ENCODE measurements at places on chromosomes 3 and 15.
A peak's percentile ranks its signal among the peaks of the same experiment; 100 is the strongest.

DNA sequence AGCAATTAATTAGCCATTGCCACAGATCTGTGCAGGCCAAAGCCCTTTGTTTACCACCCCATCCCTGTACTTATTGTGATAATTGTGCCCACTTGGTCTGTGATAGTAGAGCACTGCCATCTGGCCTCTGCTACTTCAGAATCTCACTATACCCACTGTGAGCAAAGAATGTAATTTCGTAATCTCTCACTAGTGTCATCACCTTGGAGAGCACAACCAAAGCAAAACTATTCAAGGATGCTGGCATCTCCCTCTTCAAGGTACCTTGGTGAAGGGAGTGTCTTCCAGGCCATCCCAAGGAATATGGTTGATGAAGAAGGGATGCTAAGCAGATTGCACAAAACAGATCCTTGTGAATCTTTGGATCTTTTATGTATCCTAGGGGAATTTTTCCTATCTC, 34.7 kb upstream of the NOX5 start:
- no peak for DNase-seq

DNA sequence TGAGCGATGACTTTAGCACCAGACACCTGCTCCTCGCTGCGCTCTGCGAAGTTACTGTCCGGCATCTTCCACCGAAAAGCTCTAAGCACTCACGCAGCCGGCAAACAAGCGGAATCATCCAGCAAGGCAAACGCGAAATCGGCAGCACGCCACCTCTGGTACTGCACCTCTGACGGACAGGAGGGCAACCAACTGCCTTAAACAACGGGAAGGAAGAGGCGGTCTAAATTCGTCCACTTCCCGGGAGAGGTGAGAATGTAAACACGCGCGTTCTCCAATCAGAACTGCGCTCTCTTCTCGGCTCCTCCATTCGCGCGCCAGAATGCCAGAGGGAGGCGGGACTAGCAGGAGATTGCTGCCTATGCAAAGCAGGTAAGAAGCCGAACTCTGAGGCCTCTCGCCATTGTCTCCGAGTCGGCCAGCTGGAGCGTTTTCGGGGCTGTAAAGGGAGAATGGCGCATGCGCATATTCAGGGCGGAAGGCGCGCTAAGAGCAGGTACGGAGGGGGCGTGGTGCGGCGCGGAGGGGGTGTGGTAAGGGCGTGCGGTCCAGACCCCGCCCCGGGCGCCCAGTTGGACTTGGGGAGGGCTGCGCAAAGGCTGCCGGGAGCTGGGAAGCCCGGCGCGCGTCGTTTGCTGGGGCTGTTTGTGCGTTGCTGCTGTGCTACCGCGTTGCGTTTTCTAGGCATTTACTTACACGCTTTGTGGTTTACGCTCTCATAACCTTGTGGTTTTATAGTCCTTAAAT, at the start of the genes BTD and HACL1:
BTD (plus strand) TSS at position 347 of the 747 bp plus-strand sequence. CDS start 33,695 bp downstream, outside the sequence.
HACL1 (minus strand) TSS at position 171 of the 747 bp plus-strand sequence; CDS start at position 65, 106 bp downstream.
- DNase-seq = peak; percentile 98

DNA sequence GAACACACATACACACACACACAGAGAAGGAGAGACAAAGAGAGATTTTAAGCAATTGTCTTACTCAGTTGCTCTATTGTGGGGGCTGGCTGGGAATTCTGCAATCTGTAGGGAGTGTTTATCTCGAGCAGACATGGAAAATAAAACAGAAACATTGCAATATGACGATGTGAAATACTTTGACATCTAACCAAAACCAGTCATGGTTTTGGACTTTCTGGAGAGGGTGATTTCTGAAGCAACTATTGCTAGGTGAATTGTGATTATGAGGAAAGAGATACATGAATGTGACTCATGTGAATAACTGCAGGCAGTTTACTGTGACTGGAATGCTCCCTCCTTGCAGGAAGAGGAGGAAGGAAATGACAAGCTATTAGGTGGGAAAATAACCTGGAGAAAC, 12.3 kb upstream of the PHLDB2 start:
- no peak for DNase-seq

DNA sequence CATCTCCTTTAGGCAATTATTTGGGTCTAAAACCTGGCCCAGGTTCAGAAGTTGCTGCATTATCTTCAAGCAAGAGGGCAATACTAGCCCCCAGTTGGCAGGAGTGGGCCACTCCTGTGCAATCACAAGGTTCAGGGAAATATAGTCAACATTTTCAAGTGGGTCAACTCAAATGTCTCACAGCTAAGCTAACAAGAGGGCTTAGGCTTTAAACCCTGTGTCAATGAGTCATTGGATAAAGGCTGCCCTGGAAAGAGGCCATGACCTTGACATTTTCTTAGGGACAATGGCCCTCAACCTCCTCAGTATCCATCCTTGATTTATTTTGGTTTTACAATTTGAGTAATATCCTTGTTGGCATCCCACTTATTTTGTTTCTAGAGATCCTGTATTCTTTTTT, 73.5 kb upstream of the DCP1A start:
- DNase-seq = no peak

DNA sequence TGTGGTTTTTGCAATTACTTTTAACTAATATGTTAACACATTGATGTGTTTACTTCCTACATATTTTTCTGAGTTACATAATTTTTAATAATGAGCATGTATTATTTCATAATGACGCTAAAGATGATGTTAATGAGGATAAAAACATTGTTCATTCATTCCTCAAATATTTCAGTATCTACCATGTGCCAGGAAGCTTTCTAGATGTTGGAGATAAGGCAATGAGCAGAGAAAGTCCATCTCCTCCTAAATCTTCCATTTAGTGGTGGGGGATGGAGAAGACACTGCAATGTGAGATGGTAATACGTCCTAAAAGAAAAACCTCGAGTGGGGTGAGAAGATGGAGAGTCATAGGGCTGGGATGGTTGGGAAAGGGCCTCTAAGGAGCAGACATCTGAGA, 132.7 kb downstream of the MYLK start:
- DNase-seq = no peak

DNA sequence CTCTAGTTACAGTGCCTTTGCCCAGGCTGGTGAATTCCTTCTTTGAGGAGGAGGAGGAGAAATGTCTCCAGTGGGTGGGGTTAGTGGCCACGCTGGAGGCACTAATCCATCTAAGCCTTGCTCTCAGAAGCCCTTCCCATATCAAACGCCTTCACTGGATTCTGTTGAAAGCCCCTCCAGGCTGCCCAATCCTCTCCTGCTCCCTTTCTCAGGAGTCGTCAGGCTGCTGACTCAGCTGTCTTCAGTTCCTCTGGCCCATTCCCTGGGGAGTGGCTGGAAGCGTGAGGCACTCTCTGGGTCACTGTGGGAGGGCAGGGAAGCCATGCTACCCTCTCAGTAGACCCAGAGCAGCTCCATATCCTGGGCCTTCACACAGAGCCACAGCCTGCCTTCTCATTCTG, 2.7 kb downstream of the AP2M1 start:
- no peak for DNase-seq

- no peak for DNase-seq
Observed at GRCh38 chr15:41334293-41335120, 1.8 kb downstream of the NUSAP1 start.

DNA sequence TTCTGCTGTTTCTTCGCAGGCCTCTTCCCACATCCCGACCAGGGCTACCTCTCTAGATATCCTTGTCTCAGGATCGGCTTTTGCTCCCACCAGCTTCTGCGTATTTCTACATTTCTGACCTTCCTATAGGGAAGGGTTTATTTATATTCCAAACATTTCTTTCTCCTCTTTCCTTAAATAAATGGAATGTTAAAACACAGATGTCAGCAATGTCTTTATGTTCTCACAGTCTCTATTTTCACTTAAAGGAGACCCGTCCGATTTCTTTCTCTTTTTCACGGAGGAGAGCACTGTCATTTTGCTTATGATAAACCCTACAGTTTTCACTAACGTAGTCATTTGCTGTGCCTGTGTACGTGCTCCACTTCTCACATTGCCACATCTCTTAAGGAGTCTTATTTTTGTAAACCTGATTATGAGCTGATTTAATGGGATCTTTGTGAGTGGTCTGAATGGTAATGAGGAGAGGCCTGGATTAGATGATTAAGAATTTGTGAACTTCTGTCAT, 630 bp downstream of the KIF15 start:
- DNase-seq = no peak

- no peak for DNase-seq
Observed at GRCh38 chr15:65806397-65806796, 14.3 kb upstream of the DENND4A start.

DNA sequence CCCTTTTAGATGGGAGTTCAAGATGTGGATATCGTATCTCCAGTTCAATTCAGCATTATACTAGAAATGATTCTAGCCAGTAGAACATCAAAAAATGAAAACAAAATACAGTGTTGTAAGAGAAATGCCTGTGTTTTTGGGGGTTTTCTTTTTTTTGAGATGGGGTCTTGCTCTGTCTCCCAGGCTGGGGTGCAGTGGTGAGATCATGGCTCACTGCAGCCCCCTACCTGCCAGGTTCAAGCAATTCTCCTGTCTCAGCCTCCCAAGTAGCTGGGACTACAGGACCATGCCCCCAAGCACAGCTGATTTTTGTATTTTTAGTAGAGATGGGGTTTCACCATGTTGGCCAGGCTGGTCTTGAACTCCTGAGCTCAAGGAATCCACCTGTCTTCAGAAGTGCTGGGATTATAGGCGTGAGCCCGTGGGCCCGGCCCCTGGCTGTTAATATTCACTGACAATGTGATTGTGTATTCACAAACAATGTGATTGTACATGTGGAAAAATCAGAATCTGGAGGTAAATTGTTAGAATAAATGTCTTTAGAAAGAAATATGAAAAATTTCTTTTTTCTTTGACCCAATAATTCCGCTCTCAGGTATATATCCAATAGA, 59.0 kb downstream of the ARIH1 start:
- DNase-seq = no peak

DNA sequence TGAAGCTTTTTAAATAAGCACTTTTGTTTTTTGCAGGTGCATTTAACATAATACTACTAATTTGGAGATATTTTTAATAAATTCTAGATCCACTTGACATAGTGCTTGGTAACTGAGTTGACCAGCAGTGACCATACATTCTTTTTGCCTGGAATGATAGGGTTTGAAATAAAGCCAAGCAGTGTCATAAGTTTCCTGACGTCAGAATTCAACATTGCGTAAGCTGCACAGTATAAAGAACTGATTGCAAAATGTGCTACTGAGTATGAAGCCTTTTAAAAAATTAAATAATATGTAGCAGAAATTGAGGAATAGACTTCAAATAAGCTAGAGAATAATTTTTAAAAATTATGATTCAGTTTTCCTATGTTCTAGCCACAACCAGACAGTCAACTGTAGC, 454.6 kb upstream of the ARPP21 start:
- no peak for DNase-seq

GRCh38 chr15:73956743-73957135, 30.5 kb downstream of the LOXL1 start:
- no peak for DNase-seq

- DNase-seq = no peak
Observed at GRCh38 chr3:125478326-125478725, 41.7 kb downstream of the SNX4 start.

- no peak for DNase-seq
Observed at GRCh38 chr3:181564222-181564621, 147.5 kb upstream of the SOX2 start.

DNA sequence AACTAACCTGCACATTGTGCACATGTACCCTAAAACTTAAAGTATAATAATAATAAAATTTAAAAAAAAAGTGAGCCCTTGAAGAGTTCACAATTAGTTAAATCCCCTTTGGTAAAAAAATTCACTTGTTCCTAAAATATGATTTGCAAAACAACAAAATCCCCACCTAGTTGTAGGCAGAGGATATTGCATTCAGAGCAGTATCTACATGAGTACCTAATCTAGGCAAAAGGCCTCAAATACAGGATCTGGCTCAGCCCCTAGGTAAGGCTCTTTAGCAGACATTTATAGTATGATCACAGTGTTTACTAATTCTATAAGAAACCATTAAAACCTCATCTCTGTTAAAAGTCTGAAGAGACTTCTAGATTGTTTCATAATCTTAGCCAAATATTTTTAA, 89.3 kb upstream of the CCDC80 start:
- DNase-seq = no peak

- DNase-seq = no peak
Observed at GRCh38 chr3:144809380-144809779, 837.8 kb downstream of the DIPK2A start.

DNA sequence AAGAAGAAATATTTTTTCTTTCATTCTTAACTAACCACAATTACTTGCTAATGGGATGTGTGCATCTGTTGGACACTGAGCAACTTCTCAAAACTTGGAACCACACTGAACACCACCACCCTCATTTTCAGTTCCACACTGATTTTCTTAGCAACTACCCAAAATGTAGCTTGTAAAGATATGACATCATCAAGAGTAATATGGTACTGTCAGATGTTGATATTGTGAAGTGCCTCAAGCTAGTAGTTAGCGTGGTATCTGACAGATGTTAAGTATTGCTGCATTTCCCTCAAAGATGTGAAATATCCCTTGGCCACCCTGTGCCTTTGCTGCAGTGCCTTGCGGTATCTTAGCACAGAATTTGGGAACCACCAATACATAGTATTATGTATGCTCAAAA, 9.3 kb downstream of the RFTN1 start:
- no peak for DNase-seq

DNA sequence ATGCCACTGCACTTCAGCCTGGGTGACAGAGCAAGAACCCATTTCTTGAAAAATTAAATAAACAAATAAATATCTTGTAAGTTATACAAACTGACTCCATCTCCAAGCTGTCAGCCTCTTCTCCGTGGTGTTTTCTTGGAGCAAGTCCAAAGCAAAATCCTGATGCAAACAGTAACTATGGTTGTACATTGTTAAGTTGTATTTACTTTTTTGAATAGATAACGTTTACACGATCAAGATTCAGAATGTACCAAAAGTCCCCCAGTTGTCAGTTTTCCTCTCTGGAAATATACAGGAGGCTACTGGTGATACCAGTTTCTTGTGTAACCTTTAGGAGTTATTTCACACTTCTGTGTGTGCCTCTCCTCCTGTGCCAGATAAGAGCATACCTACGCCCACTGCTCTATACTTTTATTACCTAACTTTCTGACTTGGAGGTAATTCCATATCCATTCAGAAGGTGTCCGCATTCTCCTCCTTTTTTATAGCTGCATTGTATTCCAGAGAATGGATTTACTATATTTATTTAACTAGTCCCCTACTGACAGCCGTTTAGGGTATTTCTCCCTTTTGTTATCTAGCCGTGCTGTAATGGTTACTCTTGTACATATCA, 14.2 kb downstream of the CMTM7 start:
- no peak for DNase-seq

- no peak for DNase-seq
Observed at GRCh38 chr3:50605901-50606326, 5.7 kb downstream of the CISH start.

DNA sequence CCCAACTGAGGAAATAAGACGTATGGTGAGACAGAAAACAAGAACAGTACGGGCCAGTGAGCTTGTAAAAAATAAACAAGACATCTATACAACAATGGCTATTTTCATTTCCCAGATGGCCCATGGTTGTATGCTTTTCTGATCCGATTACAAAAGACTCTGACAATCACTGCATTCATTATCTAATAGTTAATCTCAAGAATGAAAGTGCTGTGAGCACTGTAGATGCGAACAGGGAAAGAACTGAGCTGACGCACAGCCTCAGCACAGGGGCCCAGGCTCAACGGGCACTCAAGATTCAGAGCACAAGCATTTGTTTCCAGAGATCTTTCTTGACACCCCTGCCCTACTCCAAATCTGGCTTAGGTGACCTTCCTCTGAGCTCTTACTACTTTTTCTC, 6.9 kb downstream of the MTMR10 start:
- DNase-seq = no peak
